ENCODE measurements at places on chromosomes 7 and 10.

- no peak for DNase-seq
Measured at GRCh38 chr7:73891178-73891885, 30.4 kb downstream of the TMEM270 start.

- DNase-seq = no peak
Measured at GRCh38 chr10:3192856-3193635, 20.5 kb upstream of the PITRM1 start.

DNA sequence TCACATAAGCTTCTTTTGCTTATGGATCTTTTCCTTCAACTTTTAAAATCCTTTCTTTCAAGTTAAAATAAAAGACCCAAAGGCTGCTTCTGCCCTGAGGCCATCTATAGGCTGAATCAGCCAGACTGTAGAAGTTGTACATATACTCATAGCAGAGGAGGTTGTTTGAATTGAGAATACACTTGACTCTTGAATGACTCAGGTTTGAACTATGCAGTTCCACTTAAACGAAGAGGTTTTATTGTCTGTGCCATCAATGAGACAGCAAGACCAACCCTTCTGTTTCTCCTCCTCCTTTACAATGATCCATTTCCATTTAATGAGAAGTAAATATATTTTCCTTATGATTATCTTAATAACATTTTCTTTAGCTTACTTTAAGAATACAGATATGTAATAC, 5.8 kb downstream of the ZNF365 start:
- DNase-seq = no peak

DNA sequence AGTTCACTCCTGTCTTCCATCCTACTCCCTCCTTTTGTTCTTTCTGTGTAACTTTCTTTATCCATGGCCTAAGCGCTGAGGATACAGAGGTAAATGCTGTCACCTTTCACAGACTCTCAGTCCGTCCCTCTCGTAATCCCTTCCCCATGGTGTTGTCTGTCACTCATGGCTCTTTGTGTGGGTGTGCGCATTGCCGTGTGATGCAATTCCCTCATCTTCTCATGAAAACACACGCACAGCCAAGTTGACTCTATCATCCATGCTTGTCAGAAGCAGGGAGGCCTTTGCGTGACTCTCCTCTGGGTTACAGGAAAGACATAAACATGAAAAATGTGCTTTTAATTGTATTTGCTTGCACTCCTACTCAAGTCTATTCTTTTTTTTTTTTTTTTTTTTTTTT, 125.6 kb upstream of the C7orf33 start:
- DNase-seq = no peak

DNA sequence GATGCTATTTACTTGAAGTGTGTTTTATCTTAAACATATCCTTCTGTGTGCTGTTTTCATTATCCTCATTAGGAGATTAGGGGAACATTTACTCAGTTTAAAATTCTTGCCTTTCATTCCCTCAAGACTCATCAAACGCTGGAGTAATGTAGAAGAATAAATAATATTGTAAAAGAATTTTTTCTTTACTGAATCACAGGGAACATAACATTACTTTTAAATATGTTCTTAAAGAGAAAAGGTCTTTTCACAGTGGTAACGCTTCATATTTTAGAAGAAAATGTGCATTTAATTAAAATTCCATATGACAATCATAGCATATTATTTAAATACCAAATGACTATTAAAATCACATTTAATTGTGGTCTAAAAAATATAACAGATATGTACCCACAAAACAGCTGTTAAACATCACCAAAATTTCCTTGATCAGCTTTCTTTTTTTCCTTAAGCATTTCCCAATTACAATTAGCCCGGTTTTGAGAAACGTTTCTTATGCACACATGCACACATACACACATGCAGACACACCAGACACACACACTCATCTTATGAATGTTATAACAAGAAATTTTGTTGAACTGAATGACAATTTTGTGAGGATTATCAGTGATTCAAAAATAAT, 102.0 kb upstream of the GLI3 start:
- DNase-seq = no peak

DNA sequence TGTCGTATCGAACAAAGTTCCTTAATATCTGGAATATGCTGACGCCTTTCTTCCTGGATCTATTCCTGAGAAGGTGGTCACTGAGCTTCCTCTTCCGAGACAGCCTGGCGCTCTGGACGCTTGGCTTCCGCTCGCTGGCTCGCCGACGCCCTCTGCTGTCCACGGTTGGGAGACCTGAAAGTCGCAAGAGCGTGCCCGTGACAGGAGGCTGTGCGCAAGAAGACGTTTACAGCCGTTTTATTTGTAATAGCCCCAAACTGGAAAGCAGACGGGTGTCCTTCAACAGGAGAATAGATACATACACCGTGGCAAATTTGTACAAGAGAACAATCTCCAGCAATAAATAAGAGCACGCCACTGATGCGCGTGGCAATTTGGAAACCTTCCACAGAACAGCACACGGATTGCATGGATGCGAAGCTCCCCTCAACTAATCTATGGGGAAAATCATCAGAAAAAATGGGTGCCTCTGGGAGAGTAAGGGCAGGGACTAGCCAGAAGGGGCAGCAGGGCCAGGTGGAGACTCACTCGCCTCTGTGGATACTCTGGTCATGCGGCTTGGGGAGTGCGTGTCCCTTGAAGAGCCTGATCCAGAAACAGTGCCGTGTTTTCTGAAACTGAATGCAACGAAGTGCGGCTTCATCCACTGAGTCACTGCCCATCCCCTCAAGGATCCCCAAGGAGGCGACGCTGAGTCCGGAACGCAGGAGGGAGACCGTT, 41.5 kb upstream of the BNIP3 start:
- DNase-seq = no peak

Measured in NCI-H1930 (cell line).